CD4-positive, alpha-beta T cell treated with Interleukin-12 subunit alpha and Interleukin-12 subunit beta, for 1 hour (primary cell): ENCODE measurements at places on chromosomes 11 and 22.
A peak's percentile ranks its signal among the peaks of the same experiment; 100 is the strongest.

GRCh38 chr11:94732617-94733281 is 35.4 kb upstream of the AMOTL1 start:
- no peak for DNase-seq

DNA sequence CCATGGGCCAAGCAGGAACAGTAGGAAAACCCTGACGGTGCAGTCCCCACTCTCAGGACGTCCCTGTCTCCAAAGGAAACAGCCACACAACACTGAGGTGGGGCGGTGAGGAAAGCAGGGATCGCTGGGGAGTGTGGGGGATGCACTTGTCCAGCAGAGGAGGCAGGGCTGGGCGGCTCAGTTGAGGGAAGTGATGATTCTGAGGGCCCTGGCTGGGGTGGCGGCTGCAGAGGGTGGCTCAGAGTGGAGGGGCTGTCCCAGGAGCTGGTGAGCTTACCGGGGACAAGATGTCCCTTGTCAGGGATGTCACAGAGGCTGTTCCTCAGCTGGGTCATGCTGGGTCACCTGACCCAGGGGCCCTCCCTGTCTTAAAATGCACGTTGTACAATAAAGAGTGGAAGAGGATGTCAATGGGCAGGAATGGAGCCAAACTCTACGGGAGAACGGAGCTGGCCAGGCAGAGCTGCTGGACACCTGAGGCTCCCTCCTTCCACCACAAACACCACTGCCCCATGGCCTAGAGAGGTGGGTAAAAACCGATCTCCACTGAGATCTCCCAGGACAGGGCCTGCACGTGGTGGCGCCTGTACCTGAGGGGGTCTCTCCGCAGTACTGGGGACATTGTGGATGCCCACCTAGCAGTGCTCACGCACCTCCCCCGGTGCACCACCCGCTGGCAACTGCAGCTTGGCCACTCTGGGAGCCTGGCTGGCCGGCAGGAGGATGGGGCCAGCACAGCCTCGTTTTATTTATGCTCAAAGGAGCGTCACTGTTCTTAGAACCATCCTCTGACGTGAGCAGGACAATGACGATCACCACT is 9.7 kb upstream of the EFCAB6 start:
- DNase-seq: no peak

DNA sequence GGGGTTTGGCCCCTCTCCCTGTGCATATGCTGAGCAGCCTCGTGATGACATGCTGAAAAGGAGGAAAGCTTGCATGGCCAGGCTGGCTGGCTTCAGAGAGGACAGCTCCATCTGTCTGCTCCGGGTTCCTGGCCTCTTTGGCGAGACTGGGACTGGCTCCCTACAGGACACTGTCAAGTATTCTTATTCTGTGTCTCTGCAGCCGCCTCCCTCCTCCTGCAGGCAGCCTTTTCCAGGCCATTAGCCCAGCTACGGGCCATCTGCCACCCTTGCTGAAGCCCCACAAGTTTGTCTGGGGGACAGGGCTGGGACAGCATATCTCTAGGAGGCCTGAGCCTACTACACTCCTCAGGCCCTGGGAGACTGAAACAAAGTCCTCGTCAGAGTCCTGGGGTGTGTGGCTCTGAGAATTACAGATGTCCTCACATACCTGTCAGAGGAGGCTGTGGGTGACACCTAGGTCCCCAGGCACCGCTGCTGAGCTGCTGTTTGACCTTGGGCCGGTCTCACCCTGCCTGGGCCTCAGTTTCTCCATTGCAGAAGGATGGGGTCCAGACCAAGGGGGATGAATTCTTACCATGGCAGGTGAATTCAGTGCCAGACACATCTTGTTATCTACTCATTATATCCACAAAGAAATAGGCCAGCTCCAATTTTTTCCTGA is 11.0 kb downstream of the MRGPRG start:
- DNase-seq: no peak

DNA sequence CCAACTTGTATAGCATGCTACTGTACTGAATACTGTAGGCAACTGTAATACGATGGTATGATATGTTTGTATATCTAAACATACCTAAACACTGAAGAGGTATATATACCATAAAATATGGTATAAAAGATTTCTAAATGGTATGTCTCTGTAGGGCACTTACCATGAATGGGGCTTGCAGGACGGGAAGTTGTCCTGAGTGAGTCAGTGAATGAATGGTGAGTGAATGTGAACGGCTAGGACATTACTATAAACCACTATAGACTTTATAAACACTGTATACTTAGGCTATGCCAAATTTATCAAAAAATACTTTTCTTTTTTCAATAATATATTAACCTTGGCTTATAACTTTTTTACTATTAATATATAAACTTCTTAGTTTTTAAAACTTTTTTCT is 66.8 kb downstream of the ZC3H12C start:
- no peak for DNase-seq

GRCh38 chr11:75406338-75406777 is 7.0 kb downstream of the RPS3 start:
- DNase-seq: no peak

DNA sequence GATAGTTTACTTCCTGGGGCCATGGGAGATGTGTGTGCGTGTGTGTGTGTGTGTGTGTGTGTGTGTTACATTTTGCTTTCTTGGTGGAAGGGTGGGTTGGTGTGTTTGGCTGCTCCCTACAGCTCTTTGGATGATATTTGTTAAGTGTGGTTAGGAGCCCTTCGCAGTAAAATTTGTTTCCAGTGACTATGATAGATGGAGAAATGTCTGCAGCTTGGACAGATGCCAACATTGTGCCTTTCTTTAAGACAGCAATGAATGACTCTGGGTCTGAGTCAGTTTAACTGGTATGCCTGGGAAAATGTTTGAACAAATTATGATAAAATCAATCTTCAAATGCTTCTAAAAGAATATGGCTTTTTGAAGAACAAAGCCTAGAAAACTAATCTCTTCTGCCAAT is 102.7 kb upstream of the TRPC6 start:
- DNase-seq: no peak

DNA sequence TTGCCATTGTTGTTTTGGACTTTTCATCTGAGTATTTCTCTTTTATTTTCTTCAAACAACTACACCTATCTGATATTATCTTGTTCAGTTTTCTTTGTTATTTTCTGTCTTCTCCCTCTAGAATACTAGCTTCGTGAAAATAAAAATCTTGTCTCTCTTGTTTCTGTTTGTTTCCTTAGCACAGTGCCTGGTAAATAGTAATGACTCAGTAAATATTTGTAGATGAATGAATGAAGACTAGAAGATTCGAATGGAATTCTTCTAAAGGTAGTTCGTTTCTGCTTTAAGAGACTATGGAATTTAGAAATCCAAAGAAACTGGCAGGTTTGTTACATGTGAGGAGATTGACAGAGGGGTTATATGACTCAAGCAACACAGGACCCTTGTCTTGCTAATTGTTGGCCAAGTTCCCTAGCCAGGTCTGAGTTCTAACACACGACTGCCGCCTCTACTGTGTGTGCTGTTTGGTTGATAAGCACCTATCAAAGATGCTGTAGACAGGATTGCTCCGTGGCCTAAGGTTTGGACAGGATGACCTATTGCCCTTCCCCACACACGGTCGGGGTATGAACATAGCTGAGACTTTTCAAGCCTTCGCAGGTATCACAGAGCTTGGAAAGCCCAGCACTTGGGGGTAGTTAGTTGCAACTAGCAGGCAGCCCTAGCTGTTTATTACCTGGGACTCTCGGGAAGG is 831 bp upstream of the TMEM135 start:
- DNase-seq: no peak

- no peak for DNase-seq
Observed at GRCh38 chr22:44616882-44617655, 84.9 kb upstream of the PRR5 start.

DNA sequence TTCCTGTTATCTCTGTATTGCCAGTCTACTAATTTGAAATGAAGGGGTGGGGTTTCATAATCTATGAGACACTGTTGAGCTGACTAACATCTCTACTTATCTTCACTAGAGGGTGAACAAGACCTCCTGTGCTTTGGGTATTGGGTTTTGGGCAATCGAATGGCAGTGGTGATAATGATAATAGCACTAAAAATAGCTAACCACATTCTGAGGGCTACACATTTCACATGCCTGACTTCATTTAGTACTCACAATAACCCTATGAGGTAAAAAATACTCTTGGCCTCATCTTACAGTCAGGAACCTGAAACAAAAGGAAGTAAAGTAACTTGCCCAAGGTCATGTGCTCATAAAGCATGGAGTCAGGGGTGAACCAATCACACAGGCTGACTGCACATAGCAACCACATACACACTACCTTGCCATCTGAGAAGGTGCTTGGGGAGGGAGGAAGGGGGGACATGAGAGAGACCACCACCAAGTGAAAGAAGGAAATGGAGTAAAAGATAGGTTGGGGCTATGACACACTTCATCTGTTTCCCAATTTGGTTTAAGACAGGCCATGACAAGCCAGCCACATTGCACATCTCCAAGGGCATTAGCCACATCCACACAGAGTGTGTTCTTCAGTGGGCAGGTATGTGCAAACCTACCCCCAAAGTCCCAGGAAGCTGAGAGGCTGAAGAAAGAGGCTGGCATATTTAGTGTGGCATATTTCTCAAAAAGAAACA is 387.6 kb upstream of the DDI1 start:
- no peak for DNase-seq

DNA sequence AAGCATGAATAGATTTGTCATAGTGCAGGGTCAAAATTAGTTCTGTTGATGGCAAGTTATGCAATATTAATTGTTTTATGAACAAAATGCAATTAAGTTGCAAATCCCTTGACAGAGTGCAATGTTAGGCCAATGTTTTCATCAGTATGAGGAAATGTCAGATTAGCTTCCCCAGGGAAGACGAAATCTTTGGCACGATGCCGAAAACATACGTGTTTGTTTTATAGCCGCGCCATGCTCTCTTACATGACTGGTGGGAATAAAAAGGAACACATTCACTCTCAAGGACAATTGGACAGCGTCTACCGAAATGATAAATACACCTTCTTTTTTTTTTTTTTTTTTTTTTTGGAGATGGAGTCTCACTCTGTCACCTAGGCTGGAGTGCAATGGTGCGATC is 27.0 kb downstream of the MFNG start:
- DNase-seq: no peak

DNA sequence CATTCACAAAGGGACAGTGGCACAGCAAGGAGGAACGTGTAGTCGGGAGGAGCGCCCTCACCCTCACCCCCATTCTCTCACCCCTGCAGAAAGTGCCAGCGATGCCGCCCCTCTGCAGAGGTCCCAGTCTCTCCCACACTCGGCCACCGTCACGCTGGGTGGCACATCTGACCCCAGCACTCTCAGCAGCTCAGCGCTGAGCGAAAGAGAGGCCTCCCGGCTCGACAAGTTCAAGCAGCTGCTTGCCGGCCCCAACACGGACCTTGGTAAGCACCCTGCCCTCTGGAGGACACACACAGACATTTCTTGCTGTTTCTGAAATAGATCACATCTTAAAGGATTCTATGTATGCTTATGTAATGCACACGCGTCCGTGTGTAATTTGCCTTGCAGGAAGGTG is 34.9 kb downstream of the TBC1D22A start:
- no peak for DNase-seq

- DNase-seq: no peak
Observed at GRCh38 chr11:10657308-10658271, 36.0 kb downstream of the IRAG1 start.

DNA sequence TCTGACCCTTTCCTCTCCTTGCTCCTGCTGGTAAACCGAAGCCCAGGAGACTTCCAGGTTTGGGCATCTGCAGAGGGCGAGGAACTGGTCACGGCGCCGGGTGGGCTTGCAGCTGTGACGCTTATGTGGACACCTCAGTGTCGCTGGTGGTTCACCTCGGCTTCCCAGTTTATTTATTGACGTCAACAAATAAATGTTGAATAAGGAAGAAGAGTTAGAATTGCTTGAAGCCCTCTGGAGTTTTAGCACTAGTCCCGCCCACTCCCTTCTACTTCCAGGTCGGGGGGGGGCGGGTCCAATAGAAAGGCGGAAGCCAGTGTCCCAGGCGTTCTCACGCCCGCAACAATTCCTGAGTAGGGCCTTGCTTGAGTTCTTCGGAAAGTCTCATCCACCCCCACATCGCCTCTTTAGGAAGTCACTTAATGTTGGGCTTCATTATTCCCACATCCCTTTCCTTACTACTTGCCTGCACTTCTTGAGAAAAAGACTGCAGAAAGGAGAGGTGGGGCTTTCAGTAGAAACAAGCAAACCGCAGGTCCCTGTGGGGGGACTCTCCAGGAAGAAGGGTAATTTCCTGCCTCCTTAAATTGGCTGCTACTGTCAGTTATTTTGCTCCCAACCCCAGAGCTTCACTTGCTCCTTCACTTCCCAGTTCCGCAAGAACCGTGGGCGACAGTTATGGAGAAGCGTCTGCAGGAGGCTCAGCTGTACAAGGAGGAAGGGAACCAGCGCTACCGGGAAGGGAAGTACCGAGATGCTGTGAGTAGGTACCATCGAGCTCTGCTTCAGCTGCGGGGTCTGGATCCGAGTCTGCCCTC is at the start of gene TTC9C:
Gene TTC9C, plus strand, starts transcription at position 316 of the 818 bp plus-strand sequence. Its CDS starts 363 bp downstream, at position 679.
- peak; percentile 83 for DNase-seq

- DNase-seq: no peak
Observed at GRCh38 chr11:133172349-133172748, 360.0 kb downstream of the OPCML start.

GRCh38 chr22:23677701-23677995 is 13.2 kb upstream of the RGL4 start:
- no peak for DNase-seq

DNA sequence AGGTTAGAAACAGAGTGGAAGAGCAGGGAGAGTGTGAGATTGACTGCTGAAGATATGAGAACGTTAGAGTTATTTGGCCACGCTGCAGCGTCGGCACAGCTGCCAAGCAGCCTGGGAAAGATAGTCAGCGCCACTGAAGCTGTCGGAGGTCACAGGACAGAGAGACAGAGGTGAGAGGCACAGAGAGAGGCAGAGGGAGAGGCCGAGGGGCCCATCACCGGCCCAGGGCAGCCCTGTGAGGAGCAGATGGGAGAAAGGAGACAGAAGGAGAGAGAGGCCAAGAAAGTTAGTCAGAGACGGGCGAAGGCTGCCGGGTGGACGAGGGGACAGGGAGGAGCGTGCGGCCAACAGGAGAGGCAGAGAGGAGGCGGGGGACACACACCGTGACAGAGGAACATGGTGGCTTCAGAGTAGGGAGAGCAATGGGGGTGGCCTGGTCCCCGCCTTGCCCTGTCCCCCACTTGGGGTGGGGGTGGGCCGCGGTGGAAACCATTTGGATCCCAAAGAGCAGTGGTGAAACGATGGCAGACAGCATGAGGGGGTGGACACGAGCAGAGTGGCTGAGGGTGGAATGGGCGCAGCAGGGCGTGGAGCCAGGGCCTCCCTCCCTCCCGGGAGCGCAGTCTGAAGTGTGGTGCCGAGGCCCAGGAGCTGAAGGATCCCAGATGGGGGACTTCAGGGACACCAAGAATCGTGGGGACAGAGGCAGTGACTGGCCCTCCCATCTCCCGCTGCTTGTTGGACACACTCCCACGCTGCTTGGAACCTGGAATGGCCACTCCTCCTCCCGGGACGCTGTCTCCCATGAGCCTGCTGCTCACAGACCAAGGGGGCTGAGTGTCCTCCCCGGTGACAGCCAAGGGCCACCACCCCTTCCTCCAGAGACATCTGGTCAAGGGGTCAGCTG is 26.6 kb downstream of the LRRC10B start:
- no peak for DNase-seq
